ENCODE measurements at places on chromosomes 4 and X.

DNA sequence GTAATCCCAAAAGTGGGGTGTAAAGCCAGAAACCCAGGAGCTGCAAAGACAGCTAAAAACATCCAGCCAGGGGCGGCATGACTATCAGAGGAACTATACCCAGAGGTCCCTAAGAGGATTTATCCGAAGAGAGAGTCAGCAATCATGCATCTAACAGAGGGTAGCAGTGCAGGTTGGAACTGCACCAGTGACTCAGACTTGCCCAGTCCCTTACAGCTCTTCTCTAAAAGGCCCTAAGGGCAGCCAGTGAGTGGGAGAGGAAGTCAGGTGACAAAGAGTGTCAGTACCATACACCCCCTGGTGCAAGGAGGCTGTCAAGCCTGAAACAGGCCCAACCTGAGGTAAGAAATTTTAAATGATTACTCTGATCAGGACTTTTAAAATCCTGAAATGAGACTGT lies 88.1 kb downstream of the CAMK2D start:
- DNase-seq = no peak

GRCh38 chr4:117328333-117328732 lies 243.0 kb upstream of the TRAM1L1 start:
- no peak for DNase-seq

DNA sequence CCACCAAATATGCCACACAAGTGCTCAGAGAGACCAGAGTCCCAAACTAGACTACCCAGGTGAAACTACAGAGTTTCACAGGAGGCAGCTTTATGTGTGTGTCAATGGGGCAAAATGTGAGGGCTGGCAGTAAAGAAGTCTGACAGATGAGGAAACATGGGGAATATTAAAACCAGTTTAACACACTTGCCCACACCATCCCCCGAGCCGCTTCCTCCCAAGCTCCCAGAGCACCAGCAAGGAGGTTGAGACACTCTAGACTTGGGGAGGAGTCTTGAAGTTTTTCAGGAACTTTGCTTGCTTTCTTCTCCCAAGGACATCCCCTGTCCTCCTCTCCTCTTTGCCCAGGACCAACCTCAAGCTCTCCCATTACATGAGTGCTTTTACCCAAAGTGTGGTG lies 94.7 kb upstream of the SPRY1 start:
- no peak for DNase-seq

- DNase-seq = no peak
Observed at GRCh38 chr4:10803713-10804343, 119.3 kb upstream of the CLNK start.

DNA sequence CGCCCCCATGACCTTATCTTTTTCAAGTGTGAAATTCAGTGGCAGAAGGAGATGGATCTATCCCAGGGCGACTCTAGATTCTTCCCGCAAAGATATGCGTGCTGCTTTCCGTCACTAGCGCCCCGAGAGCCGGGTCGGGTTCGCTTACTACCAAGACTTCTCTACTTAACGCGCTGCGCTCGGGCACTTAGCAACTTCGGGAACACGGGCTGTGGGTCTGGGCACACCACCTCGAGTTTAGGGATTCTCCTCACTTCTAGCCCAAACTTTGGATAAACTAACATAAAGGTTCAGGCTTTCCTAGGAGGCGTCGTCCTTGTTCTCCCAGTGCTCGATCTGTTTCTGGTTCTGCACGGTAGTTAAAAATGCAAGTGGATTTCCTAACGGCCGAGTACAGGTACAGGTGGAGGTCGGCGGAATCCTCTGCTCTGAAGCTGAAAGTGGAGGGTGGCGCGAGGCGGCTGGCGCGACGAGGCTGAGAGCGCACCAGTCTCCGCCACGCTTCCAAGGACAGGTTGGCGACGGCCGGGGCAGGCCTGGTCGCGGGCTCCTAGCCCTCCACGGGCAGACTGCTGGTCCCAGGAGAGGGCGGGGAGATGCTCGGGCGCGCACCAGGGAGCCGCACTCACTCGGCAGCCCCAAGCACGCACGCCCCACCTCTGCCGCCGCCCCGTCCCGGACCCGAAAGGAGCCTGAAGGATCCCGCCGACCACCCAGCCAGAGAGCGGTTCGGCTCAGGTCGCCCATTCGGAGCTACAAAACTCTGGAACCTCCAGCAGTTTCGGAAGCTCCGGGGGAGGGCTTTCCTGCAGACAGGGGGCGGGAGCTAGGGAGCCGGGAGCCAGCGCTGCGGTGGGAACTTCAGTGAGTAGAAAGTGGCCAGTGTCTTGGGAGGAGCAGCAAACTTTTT lies 100.8 kb upstream of the TENM3 start:
- no peak for DNase-seq

DNA sequence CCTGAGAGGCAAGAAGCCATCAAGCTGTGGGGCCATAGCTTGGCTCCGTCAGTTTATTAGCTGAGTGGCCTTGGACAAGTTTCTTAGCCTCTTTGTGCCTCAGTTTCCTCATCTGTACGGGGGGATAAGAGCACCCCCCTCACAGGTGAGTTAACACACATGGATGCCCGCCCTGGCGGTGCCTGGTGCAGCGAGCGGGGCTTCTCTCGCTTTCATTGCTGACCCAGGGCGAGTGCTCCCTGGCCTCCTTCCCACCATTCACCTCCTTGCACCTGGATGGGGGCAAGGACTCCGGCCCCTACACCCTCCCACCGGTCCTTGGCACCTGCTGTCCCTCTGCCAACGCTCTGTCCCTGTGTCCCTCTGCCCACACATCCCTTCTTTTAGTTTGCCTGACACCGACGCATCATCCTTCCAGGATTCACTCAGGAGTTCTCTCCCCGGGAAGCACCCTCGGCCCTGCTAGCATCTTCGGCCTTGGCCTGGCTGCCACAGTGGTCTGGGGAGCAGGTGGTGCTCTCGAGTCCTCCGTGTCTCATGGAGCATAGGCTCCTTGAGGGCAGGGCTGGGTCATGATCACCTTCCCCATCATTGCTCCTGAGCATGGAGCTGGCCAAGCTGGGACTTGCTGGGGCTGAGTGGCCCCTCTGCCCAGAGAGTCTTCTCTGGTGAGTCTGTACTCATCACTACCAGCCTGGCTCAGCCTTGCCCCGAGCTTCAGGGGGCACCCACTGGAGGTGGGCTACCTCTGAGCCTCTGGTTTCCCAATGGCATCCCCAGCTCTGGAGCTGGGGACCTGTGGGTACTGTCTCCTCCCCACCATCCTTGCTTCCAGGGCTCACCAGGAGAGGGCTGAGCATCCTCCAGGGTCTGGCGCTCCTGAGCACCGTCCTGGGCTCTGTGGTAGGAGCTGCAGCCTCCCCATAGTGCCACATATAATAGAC lies 53.8 kb upstream of the SORCS2 start:
- no peak for DNase-seq

DNA sequence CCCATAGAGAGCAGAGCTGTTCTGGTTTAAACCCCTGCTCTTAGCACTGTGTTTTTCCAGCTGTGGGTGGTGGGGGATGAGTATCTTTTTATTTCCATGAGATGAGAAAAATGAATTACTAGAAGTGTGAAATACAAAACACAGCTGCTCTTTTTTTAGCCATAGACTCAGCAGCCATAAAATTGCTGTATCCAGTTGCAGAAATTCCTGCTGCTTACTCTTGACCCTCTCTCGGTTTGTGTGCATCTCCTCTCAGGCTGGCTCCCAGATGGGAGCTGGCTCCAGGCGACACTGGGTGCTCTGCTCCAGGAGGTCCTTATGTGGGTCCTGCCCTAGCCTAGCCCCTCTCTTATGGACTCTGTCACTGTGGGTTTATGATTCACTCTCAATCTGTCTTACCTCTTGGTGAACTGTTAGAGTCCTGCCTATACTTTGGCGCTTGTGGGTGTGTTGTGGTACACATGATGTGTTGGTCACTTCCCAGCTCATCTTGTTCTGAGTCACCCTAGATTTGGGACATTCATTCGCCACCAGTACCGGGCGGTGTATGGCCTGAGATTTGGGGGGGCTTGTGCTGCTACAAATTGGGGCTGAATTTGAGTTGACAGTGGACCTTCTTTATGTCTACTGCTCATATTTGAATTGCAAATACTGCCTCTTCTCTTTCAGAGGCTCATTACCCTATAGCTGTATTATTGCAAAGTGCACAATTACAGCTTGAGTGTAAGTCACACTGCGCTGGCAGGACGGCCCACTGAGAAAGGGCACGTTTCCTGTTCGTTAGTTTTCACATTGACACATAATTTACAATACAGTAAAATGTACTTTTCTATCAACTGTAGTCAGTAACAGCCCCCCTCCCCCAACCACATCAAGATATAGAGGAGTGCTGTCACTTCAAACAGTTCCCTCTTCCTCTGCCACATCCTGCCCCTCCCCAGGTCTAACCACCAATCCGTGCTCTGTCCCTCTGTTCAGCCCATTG lies 46.9 kb upstream of the MSANTD1 start:
- DNase-seq = no peak

GRCh38 chr4:123554801-123555232 lies 158.2 kb downstream of the SPRY1 start:
- DNase-seq = peak; percentile 25

GRCh38 chr4:4602468-4602867 lies 60.6 kb upstream of the STX18 start:
- DNase-seq = no peak

GRCh38 chr4:94757192-94758140 lies at the start of gene BMPR1B:
Gene BMPR1B, plus strand, starts transcription at chr4:94757955. Its CDS starts 346,470 bp downstream, at chr4:95104425.
- DNase-seq = peak; percentile 21

DNA sequence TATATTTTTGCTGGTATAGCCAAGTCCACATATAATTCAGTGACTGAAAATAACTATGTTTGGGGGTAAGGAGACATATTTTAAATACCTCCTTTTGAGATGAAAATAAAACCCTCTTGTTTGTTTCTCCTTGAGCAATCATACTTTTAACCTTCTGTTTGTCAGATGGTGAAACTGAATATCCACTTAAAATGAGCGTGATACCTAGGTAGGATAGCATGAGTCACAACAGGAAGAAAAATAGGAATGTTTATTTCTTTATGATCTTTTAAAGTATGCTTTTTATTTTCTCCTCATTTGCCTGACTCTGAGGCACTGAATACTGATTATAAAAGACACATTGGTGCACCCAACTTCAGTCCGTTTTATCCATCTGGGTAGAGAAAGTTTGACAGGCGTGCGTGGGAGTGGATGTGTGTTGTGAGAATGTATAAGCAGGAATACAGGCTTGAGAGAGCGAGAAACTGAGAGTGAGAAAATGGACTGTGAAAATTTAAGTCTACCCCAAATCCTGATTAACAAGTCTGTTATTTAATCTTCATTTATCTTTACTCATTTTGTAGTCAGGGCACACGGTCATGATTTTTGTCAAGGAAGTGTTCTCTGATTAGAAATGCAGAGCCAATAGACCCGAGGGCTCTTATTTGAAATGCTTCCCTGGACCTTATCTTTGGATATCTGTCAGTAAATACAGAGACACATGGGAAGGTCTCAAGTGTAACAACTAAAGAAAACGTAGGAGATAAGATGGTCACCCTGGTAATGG lies 62.1 kb upstream of the ANTXR2 start:
- no peak for DNase-seq

GRCh38 chr4:152591396-152591795 lies 55.5 kb upstream of the FBXW7 start:
- peak; percentile 19 for DNase-seq

- no peak for DNase-seq
Observed at GRCh38 chrX:124829930-124830329, 483.6 kb downstream of the SH2D1A start.

GRCh38 chrX:96721354-96721753 lies 36.7 kb downstream of the DIAPH2 start:
- DNase-seq = no peak

GRCh38 chr4:4631150-4631549 lies 89.3 kb upstream of the STX18 start:
- no peak for DNase-seq

- no peak for DNase-seq
Observed at GRCh38 chrX:44036336-44036735, 63.1 kb upstream of the NDP start.

DNA sequence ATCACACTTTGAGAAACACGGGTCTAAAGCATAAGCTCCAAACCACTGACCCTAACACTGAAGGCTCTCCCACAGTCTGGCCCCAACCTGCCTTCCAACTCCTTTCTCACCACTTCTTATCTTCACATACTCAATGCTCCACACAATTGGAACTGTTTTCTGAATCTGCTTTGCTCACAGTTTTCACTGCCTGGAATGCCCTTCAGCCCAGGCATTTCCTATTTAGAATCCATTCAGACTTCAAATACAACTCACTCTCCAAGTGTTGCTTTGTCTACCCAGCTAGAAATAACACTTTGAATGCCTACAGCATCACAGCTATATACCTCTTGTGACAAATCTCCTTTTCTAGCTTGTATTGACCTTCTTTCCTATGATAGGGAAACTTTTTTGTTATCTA lies 10.2 kb downstream of the OTUD4 start:
- DNase-seq = no peak

- DNase-seq = peak; percentile 51
Observed at GRCh38 chrX:154396973-154397887, 947 bp upstream of the RPL10 start.

- DNase-seq = peak; percentile 34
Observed at GRCh38 chr4:38531141-38531727, 132.8 kb upstream of the KLF3 start.

DNA sequence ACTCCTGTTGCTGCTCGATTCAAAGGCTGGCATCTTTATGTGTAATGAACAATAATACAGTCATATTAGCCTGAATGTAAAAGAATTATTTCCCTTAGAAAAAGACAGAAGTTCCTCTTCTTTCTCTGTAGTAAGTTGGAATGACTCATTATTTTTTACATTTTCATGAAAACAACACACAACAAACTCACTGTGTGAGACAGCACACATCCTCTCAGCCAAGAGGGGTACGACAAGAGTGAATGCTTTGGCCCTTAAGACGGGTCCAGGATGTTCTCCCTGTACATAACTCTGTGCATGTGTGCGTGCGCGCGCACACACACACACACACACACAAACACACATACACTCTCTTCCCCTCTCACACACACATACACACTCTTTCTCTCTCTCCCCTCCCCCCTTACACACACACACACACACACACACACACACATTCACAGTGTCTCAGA lies 72.8 kb downstream of the MANBA start:
- no peak for DNase-seq
